Stimulated activated CD4-positive, alpha-beta T cell treated with anti-CD3 and anti-CD28 coated beads, Interleukin-1b, Interleukin-23, amount 100 ng/mL, for 1 hour (primary cell): ENCODE measurements at places on chromosomes 3 and 15.

- no peak for DNase-seq
Observed at GRCh38 chr3:66863205-66864111, 134.6 kb upstream of the KBTBD8 start.

DNA sequence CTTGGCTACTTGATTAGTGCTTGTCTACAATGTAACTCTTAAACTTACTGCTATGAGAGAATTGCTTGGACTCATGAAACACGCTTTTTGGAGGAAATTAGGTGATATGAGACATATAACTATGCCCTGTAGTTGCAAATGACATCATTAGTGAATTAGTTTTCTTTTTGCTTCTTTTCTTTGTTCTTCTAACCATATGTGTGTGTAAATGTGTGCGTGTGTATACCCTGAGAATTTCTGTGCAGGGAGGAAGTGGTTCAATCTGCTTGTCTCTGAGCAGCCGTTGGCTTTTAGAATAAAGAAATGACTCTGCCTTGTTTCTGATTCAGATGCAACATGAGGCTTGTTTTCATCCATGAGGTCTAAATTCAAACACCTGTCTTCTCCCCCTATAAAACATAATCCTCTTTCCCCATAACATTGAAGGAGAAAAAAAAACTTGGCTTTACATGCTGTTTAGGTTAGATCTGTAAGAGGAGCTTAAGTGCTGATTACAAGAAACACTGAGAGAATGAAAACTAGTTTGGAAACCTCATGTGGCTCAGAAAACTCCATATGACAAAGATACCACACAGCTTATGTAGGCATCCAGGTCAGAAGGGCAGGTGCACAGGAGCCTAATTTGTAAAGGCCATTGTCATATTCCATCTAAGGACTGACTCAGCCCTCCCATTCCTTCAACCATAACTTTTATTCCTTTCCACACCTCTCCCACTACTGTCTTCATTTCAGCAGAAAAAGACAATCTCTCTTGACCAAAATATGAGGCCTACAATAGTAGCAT, 30.5 kb upstream of the BLM start:
- no peak for DNase-seq

- no peak for DNase-seq
Observed at GRCh38 chr3:122235147-122235546, 51.7 kb downstream of the CASR start.

DNA sequence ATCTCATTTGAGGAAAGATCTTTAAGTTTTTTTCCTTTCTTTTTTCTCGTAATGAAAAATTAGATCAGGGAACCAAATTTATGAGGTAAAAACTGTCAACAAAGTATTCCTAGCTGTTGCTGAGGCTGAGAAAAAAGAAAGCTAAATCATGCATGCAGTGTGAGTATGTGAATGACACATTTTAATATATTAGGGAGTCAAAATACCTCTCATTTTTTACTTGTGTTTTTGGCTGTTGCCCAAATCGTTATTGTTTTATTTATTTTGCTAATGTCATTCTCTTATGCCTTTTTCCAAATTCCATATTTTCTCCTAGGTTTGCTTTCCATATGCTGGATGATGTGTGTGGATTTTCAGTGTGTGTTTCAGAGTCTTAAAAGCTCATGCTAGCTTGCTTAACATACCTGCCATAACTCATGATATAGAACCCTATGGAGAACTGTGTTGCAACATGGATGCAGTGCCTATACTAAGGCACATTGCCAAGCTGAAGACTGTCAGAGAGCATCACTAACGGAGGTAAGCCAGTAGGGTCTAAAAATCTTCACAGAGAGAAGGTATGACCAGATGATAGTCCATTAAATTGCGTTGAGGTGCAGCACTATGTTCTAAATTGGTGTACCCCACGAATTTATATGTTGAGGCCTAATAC, 629.5 kb upstream of the KCNMB2 start:
- no peak for DNase-seq

- DNase-seq: no peak
Observed at GRCh38 chr3:148197061-148197460, 500.6 kb upstream of the AGTR1 start.

DNA sequence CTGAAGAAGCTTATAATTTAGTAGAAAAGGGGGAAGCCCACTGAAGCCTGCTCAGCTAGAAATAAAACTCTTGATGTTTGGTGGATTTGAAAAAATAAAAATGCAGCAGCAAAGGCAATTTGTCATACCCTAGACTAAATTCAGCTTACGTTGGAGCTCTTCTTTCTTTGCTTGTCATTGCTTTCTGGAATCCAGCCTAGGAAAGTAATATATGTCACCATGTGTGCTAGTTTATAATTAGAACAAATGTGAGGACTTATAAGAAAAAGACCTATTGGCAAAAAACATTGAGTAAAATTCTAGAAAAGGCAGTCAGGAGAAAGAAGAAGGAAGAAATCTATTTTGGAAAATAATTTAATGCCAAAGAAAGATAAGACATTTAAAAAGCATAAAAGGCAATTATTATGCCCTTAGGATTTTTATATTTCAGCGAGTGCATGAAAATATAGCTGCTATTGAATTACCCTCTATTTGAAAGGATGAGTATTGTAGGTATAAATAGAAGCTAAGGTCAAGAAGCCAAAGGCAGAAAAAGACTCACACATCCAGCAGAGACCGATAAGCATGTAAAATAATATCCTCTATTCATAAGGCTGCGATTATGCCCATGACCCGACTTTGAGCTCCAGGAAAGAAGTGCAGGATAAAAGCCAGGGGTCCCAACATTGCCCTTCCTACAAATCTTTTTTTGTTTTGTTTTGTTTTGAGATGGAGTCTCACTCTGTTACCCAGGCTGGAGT, 10.6 kb upstream of the BTBD1 start:
- no peak for DNase-seq

DNA sequence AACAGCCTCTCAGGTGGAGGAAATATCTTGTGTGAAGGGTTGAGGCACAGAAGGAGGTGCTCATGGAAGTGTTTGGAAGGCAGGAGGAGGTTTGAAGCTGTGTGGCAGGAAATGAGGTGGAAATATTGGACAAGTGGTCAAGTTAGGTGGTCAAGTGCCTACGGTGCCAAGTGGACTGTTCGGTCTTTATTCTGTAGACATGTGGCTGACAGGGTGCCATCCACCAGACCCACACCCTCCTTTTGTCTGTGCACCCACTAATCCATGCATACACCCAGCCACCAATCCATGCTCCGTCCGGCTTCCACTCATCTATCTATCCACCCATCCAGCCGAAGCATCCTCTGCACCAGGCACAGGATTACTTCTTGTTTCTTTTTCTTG, 2.2 kb downstream of the SLC6A20 start:
- no peak for DNase-seq

DNA sequence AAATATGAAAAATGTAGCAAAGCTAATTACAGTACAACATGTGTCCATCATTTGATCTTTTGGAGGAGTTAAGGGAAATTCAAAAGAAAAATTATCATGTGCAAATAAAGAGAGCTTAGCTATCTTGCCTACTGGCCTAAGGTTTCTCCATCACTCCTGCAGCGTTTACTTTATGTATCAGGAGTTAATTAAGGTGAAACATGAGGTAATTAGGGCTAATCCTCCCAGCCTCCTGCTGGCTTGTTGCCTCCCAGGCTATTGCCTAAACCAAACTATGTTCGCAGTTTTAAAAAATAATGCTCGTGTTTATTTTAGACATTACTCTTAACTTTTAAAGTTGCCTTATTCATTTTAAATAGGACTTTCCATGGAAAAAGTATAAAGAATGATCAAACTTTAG, 367.5 kb downstream of the ROBO2 start:
- DNase-seq: no peak

DNA sequence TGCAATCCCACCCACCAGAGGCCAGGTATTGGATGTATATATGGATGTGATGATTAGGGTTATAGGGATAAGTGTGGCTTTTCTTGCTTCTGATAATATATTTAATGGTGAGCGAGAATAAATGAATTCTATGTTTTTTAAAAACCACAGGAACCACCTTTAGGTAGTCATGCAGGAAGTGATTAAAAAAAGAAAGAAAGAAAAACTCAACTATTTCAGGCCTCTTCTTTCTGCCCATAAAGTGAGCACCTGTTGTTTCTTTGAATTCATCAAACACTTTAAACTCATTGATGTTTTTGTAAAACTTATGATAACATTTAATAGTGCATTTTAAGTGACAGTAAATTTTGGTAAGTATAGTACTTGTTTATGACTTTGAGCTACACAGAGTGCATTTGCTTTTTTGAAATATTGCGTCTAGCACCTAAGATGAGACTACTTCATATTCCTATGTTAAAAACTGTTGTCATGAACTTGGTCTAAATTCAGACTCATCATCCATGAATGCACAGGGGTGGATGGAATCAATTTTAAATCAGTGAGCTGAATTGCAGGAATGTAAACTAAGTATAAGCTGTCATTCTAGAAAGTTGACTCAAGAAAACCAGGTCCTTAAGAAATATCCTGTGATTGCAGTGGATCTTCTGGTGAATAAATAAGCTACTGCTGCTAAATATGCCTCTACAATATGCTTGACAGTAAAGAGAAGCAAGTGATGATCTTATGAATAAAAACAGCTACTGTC, 764.4 kb upstream of the NECTIN3 start:
- DNase-seq: no peak

DNA sequence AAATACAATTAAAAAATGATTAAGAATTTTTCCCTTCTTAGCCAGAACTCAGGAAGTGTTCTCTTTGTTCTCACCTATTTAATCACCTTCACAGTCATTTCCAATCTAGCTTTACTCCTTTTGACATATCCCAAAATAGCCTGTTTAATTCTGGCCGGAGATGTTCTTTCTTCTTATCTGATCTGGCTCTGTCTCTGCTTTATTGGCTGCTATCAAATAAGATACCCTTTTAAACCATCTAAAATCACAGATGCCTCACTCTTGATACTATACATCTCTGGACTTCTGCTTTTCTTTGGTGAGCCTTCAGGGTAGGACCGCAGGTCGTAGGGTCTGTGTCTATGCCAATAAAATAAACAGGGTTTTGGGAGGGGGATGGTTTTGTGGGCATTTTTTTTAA, 319.2 kb upstream of the SEMA6D start:
- DNase-seq: no peak

DNA sequence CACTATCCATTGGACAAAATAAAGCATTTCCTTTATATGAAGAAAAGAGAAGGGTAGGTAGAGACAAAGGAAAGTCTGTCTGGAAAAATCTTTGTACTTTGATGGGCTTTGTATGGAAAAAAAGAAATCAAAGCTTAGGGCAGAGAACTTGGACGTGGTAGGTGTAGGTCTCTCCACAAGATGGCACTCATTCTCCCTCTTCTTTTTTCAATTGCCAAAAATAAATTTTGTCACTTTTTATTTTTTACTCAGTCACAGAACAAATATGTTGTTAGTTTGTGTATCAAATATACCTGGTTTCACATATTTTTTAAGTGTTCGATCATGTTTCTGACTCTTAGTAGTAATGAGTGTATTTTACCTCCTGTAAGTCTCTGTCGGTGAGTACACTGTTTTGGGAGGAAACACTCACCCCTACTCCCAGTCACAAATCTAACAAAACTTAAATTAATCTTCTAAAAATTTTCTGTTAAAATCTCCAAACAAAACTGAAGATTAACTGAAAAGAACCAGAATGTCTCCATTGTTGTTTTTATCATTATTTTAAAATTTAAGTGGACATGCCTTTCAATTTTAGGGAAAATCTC, 415.8 kb upstream of the GOLIM4 start:
- DNase-seq: no peak

DNA sequence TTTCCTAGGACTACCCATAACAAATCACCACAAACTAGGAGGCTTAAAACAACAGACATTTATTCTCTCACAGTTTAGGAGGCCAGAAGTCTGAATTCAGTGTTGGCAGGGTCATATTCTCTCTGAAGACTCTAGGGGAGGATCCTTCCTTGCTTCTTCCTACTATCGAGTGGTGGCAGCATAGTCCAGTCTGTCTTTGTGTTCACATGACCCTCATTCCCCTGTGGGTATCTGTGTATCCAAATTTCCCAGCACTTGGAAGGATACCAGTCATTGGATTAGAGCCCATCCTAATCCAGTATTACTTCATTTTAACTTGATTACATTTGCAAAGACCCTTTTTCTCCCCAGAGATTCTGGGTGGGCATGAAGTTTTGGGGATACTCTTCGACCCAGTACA, 63.8 kb downstream of the GMPS start:
- DNase-seq: no peak

GRCh38 chr3:195524171-195524896, 18.8 kb downstream of the PPP1R2 start:
- DNase-seq: no peak

DNA sequence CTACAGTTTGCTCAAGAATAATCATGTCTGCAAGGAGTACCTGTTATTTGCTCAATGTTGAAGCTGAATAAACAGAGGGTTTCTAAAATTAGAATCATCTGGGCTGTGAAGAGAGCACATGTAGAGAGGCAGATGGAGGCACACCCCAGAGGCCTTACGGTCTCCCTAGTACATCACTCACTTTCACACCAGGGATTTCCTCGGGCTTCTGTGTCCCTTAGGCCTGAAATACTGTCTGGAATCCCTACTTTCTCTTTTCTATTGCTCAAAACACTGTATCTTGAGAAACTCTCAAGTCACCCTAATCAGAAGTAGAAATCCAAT, 473.7 kb upstream of the ROBO2 start:
- DNase-seq: no peak

DNA sequence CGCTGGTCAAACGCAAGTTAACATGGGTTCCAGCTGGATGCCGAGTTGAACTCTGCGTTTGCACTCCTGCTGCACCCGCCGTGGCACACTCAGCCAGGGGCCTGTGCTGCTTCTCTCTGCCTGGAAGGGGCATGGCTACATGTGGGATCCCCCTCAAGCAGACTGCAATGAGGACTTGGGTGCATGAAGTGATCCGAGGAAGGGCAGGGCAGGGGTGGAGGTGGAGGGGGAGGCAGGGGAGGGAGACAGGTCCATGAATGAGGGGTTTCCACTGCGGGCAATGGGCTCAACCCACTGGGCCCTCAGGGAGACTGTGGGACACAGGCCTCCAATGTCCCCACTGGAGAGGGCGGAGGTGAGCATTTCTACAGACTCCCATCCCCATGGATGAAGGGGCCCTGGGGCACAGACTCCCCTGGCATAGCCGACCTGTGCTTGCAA, 141.6 kb upstream of the MEF2A start:
- DNase-seq: no peak
